ENCODE measurements at places on chromosomes 2 and 18. TPM values are rescaled to one million over a fixed set of nuclear protein-coding genes. Genes with fewer than 3 reads are reported as not detected.

The FOXI3 gene
- not detected for total RNA-seq

The LONRF2 gene
- not detected for total RNA-seq

The UCN gene
- 1.7 TPM for total RNA-seq

The INHBB gene
- total RNA-seq = not detected

The CYP27C1 gene
- total RNA-seq = 1.1 TPM

The EMX1 gene
- not detected for total RNA-seq
